Mucosa of gallbladder (tissue), 1 donor: ENCODE measurements at places on chromosomes 1 and 21.

- DNase-seq = no peak
Measured at GRCh38 chr1:234842726-234843641, 233.0 kb upstream of the IRF2BP2 start.

DNA sequence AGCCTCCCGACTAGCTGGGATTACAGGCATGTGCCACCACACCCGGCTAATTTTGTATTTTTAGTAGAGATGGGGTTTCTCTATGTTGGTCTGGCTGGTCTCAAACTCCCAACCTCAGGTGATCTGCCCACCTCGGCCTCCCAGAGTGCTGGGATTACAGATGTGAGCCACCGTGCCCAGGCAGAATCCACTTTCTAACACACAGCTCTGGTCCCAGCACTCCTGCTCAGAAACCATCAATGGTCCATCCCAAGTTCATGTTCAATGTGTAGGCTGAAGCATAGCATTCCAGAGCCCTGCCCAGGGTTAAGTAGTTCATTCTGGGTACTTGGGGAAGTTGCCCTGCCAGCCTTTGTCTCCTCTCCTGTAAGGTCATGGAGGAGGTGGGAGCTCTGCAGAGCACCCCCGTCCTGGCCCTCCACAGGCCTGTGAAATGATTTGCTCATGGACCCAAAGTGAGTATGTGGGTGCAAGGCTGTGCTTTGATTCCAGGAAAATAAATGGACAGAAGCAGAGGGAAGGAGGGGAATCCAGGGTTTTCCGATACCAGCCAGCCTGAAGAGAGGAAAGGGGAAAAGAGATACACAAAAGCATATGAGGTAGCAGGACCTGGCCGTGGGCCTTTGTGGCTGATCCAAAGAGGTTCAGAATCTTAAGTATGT lies 55.2 kb downstream of the NENF start:
- DNase-seq = no peak

GRCh38 chr1:228903434-228904071 lies 168.3 kb downstream of the RHOU start:
- no peak for DNase-seq

DNA sequence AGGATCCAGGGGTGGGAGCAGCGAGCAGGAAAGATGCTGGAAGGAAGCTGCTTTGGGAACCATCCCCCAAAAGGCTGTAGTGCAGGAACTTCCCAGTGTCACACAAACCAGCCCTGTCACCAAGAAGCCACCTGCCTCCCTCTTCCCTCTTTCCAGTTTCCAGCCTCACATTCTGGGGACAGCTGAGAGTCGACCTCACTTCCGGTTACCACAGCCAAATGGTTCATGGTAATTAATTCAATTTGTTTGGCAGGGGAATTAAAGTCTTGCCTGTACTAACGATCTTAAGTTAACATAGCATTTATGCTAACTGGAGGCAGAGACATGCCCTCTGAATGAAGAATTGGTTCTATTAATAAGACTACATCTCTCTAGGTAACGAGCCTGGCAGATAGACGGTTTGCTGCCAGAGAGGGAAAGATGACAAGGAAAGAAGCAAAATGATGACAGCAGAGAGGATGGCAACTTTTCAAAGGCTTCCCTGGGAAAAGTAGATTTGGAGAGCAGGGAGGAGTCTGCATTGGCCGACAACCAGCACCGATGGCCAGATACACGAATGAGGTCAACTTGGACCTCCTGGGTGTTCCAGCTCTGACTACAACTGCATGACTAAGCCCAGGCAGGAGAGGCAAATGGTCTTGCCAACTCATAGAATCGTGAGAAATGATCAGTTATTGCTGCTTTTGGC lies 64.1 kb downstream of the TMCO4 start:
- peak; percentile 33 for DNase-seq

DNA sequence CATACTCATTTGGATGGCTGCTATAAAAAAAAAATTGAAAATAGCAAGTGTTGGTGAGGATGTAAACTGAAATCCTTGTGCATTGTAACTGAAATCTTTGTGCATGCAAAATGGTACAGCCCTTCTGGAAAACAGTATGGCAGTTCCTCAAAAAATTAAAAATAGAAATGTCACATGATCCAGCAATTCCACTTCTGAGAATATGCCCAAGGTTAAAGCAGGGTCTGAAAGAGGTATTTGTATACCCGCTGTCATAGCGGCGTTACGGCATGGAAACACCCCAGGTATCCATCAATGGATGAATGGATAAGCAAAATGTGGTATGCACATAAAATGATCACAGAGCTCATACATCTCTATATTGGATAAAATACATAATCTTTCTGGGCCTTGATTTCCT lies 116.7 kb downstream of the RUSC1 start:
- no peak for DNase-seq

GRCh38 chr1:22452481-22452957 lies 868 bp downstream of the ZBTB40 start:
- peak; percentile 40 for DNase-seq

GRCh38 chr1:9270290-9270883 lies 22.3 kb upstream of the SPSB1 start:
- no peak for DNase-seq

DNA sequence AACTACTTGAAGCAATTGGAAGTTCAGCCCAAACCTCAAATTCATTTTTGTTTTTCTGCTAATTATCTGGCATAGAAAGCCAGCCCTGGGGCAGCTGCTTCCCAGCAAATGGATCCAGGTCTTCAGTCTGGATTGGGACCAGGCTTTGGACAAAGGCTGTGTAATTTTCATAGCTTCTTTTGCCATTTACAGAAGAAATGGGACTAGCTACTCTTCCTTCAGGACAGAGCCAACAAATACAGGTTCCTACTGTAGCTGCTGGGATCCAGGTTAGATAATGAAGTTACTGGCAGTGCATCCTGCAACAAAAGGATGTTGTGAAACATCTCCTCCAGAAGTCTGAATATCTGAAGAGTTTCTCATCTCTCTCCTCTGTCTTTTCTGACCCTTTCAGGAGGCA lies 171.5 kb upstream of the CAMK1G start:
- DNase-seq = no peak

- DNase-seq = no peak
Measured at GRCh38 chr1:248844526-248844925, 6.5 kb downstream of the ZNF672 start.

GRCh38 chr1:8398086-8398485 lies 80.2 kb downstream of the SLC45A1 start:
- DNase-seq = no peak

- DNase-seq = no peak
Measured at GRCh38 chr21:34983680-34984086, 65.4 kb downstream of the RUNX1 start.

- DNase-seq = no peak
Measured at GRCh38 chr1:16294219-16295212, 57.5 kb upstream of the CPLANE2 start.

GRCh38 chr21:33546086-33546485 lies 3.2 kb downstream of the SON start:
- no peak for DNase-seq

GRCh38 chr1:185059950-185060571 lies 14.7 kb downstream of the RNF2 start:
- no peak for DNase-seq

- DNase-seq = no peak
Measured at GRCh38 chr1:8752921-8753713, 64.3 kb downstream of the RERE start.

- no peak for DNase-seq
Measured at GRCh38 chr1:87219626-87220025, 109.1 kb upstream of the LMO4 start.

GRCh38 chr1:161209790-161210409 lies 5.2 kb upstream of the FCER1G start:
- peak; percentile 69 for DNase-seq
